Placental epithelial cell (primary cell): ENCODE measurements at places on chromosomes 6 and 20. TPM values are rescaled to one million over a fixed set of nuclear protein-coding genes. Genes with fewer than 3 reads are reported as not detected.

Gene HLA-E
- 104 and 261 TPM in 2 replicates for total RNA-seq

Gene SYCP2
- 4.2 and 4.7 TPM in 2 replicates for total RNA-seq

Gene IL17A
- total RNA-seq: not detected in 2 replicates

Gene ELMO2
- total RNA-seq: 22.0 and 37.0 TPM in 2 replicates

Gene HDAC2
- total RNA-seq: 57.6 and 80.5 TPM in 2 replicates

Gene NNAT
- 39.5 and 106 TPM in 2 replicates for total RNA-seq

Gene TSBP1
- total RNA-seq: not detected in 2 replicates

Gene MEP1A
- not detected in 2 replicates for total RNA-seq

Gene LPIN3
- total RNA-seq: 15.6 and 21.2 TPM in 2 replicates

Gene MAK
- under 0.01 TPM in 1 of 2 replicates, not detected in the other for total RNA-seq

Gene VSX1
- not detected in 2 replicates for total RNA-seq

Gene CASS4
- total RNA-seq: under 0.01 and 1.5 TPM in 2 replicates

Gene RTEL1
- total RNA-seq: 11.8 and 17.5 TPM in 2 replicates

Gene SNAP91
- total RNA-seq: under 0.01 TPM in 1 of 2 replicates, not detected in the other

Gene ECT2L
- 0.39 TPM in 1 of 2 replicates, not detected in the other for total RNA-seq

Gene GOPC
- total RNA-seq: 43.6 and 74.8 TPM in 2 replicates

Gene C6orf58
- total RNA-seq: not detected in 2 replicates

Gene SPATS1
- total RNA-seq: not detected in 2 replicates

Gene LAMA5
- total RNA-seq: 27.9 and 36.9 TPM in 2 replicates

Gene GNAS-AS1
- total RNA-seq: 0.87 and 1.2 TPM in 2 replicates

Gene PROCR
- 28.7 and 30.6 TPM in 2 replicates for total RNA-seq

Gene NT5E
- total RNA-seq: 85.2 and 161 TPM in 2 replicates

Gene DLL1
- total RNA-seq: under 0.01 TPM in 1 of 2 replicates, not detected in the other

Gene AIG1
- total RNA-seq: 14.2 and 16.1 TPM in 2 replicates

Gene BANF2
- not detected in 2 replicates for total RNA-seq

Gene MTG2
- 20.8 and 22.6 TPM in 2 replicates for total RNA-seq

Gene TTLL9
- total RNA-seq: under 0.01 TPM in 1 of 2 replicates, not detected in the other

Gene BTNL2
- total RNA-seq: not detected in 2 replicates

Gene SLC35B2
- total RNA-seq: 57.7 and 93.8 TPM in 2 replicates

Gene EGFL8
- 4.3 and 5.1 TPM in 2 replicates for total RNA-seq

Gene CGA
- not detected in 2 replicates for total RNA-seq

Gene FUT9
- total RNA-seq: 0.43 and 0.79 TPM in 2 replicates

Gene DEFB132
- total RNA-seq: not detected in 2 replicates

Gene HLA-DPA1
- 9.0 and 14.9 TPM in 2 replicates for total RNA-seq

Gene TBC1D32
- 11.4 and 18.8 TPM in 2 replicates for total RNA-seq

Gene FAM209B
- not detected in 2 replicates for total RNA-seq

Gene HINT3
- 14.6 and 16.1 TPM in 2 replicates for total RNA-seq

Gene AIF1
- total RNA-seq: not detected in 2 replicates

Gene PRSS35
- total RNA-seq: 0.11 and 0.39 TPM in 2 replicates

Gene PKHD1
- total RNA-seq: 0.11 and 0.79 TPM in 2 replicates

Gene LY6G6C
- 0.39 and 3.5 TPM in 2 replicates for total RNA-seq

Gene GABRR2
- total RNA-seq: 0.54 and 1.2 TPM in 2 replicates

Gene LY6G5C
- not detected in 2 replicates for total RNA-seq

Gene C6orf15
- total RNA-seq: 1.2 and 1.3 TPM in 2 replicates

Gene CAP2
- 2.7 and 8.4 TPM in 2 replicates for total RNA-seq

Gene PTPRA
- total RNA-seq: 29.1 and 35.5 TPM in 2 replicates

Gene TINAG
- not detected in 2 replicates for total RNA-seq

Gene TJAP1
- total RNA-seq: 19.0 and 19.6 TPM in 2 replicates

Gene SLC22A2
- total RNA-seq: 0.11 and 0.39 TPM in 2 replicates

Gene MPIG6B
- total RNA-seq: 0.39 and 0.54 TPM in 2 replicates
